ENCODE measurements at places on chromosomes 2 and 18. TPM values are rescaled to one million over a fixed set of nuclear protein-coding genes. Genes with fewer than 3 reads are reported as not detected.
A peak's percentile ranks its signal among the peaks of the same experiment; 100 is the strongest.

SLC14A1 gene
- total RNA-seq, result 1.6 TPM

IL36G gene
- not detected for total RNA-seq

LBX2 gene
- 0.45 TPM for total RNA-seq

CCDC138 gene
- total RNA-seq, result 21.3 TPM

SLC1A4 gene
- 9.8 TPM for total RNA-seq

CENPA gene
- 35.8 TPM for total RNA-seq

CFAP65 gene
- total RNA-seq, result 0.26 TPM

RETSAT gene
- total RNA-seq, result 40.5 TPM

GRCh38 chr18:11849841-11850634 lies 1.2 kb upstream of the CHMP1B start:
- DNase-seq, result peak; percentile 82

- DNase-seq, result peak; percentile 99
These were observed 70.1 kb upstream of the STPG4 start for GRCh38 chr2:47225061-47225783.

DNA sequence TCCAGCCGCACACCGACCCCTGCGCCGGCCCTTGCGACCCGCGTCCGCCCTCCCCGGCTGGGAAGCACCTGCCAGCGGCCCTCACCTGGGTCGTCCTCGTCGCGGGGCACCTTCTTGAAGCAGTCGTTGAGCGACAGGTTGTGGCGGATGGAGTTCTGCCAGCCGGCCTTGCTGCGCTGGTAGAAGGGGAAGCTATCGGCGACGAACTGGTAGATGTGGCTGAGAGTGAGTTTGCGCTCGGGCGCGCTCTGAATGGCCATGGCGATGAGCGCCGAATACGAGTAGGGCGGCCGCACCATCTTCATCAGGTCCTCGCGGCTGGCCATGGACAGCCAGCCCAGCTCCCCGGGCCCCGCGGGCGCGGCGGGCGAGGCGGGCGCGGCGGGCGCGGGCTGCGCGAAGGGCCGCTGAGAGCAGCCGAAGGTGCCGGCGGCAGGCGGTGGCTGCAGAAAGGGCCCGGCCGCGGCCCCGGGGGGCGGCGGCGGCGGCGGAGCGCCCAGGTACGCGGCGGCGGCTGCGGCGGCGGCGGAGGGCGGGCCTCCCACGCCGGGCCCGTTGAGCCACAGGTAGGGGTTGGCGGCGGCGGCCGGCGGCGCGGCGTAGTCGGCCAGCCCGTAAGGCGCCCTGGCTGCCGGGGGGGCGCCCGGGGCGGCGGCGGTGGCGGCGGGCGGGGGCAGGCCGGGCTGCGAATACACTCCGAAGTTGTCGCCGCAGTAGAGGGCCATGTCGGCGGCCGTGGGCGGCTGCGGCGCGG lies 505 bp downstream of the FOXI3 start:
- no peak for DNase-seq

- no peak for DNase-seq
These were observed 394.1 kb upstream of the ATP5MC3 start for GRCh38 chr2:175575346-175576258.

- DNase-seq, result no peak
These were observed 120.9 kb upstream of the TTC39C start for GRCh38 chr18:23893653-23894052.

GRCh38 chr18:75624869-75625268 lies 197.4 kb upstream of the SMIM21 start:
- DNase-seq, result peak; percentile 76

DNA sequence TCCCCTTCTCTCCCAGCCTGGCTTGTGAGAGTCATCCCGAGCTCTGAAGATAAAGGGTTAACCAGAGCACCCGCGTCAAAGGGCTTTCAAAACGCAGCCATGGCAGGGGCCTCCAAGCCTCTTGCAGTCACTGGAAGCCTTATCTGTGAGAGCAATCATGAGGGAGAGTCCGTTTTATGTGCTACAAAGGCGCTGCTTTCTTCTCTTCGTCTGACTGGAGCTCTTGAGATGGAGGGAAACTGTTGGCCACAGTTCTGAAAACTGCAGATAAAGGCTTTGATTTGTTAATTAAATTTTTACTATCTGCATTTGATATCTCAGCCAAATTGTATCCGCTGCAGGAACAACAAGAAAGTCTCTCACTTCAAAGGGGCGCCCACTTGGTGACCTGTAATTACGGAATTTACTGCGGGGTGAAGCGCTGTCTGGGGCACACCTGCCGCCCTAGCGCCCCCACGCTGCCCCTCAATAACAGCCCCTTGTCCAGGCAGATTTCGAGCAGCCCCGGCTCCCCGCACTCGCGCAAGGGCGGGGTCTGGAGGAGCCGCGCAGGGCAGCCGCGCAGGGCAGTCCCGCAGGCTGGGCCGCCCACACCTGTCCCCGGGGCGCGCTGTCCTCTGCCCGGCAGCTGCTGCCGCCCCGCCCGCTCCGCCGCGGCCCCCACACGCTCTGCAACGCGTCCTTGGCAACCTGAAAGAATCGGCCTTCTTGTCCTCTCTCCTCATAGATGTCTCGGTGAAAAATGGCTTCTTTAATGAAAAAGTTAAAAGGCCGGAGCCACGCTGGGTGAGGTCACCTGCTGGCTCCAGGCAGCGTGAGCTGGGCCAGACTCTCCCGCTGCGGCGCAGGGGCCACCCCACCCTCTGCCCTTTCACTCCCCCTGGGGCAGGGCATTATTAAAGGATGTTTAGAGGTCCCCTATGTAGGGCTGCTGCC lies 217.9 kb downstream of the VAPA start:
- DNase-seq, result no peak

DNA sequence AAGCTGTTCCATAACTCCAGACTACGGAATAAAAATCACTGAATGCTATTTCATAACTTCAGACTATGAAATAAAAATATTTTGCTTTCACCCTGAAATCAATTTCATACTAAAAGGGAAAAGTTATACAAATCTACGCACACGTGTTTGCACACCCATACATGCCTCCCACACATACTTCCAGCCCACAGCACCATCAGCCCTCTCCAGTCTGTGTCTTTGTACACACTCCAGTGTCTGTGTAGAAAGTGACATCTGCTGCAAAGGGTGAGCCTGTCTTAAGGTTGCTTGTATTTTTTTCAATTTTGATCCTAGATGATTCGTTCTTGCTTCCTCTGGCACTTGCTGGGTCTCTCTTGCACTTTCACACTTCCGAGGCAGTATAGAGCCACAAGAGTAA lies 53.6 kb downstream of the VIT start:
- DNase-seq, result no peak

GRCh38 chr18:46009125-46009840 lies 42.2 kb upstream of the EPG5 start:
- DNase-seq, result no peak

Data from A172 (cell line).